ENCODE measurements at places on chromosomes 2 and 18.

DNA sequence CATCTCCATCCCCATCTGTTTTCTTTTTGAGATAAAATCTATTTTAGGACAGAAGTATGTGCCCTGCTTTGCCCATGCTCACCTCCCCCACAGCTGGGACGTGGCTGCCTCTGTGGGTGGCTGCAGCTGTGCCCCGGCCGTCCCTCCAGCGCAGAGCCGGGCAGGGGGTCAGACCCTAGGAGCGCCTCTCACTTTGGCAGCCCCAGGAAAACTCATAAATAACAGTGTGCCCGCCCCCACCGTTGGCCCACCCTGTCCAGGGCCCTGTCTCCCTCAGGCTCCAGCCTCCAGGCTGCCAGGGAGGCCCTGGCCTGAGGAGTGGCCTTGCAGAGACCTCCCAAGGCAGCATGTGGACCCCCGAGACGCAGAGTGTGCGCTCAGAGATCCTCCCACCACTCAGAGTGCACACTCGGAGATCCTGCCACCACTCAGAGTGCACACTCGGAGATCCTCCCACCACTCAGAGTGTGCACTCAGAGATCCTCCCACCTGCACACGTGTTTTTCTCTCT lies 178.1 kb downstream of the TWIST2 start:
- no peak for DNase-seq

- DNase-seq: no peak
Observed at GRCh38 chr2:43542285-43542933, 53.4 kb downstream of the THADA start.

GRCh38 chr18:9865764-9866490 lies 19.8 kb upstream of the TXNDC2 start:
- DNase-seq: no peak

DNA sequence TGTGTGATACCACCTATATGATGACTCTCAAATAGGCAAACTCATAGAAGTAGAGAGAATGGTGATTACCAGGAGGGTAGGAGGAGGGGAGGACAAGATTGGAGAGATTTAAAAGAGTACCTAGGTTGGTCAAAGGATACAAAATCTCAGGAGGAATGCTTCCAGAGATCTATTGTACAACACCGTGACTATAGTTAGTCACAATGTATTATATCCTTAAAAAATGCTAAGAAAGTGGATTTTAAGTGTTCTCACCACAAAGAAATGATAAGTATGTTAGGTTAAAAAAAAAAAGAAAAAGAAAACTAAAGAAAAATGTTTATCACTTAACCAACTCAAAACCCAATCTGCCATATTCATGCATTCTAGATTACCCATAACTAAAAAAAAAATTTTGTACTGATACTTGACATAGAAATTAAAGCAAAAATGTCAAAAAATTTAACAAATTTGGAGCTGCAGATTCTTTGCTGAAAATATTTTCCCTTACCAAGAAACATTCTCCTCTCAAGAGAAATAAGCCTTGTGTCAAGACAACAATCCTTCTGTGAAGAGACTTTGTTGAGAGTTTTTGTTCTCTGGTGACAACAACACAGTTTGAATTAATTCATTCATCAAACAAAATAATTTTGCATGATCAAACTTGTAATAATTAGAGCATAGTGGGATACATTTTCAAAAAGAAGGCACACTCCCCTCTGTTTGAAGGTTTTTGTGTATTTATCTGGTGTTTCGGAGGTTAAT lies 213.1 kb downstream of the DNER start:
- no peak for DNase-seq

GRCh38 chr2:240795454-240795853 lies 24.6 kb downstream of the KIF1A start:
- DNase-seq: no peak

- DNase-seq: no peak
Observed at GRCh38 chr2:595831-596592, 81.2 kb downstream of the TMEM18 start.

DNA sequence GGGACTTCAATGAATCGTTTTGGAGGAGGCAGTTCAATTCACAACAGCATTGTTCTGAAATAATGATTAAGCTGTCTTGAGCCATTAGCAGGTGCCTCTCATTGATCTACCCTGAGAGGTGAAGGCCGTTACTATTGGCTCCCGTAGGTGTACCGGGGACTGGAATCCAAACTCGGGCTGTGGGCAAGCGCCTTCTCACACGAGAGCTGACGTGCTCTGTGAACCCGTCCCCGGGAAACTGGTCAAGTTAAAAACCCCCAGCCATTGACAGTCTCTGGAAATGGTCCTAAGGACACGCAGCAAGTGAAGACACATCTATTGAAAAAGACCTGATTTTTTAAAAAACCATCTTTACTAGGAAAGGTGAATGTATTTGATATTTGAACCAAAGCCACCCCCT lies 8.1 kb upstream of the NFATC1 start:
- no peak for DNase-seq

DNA sequence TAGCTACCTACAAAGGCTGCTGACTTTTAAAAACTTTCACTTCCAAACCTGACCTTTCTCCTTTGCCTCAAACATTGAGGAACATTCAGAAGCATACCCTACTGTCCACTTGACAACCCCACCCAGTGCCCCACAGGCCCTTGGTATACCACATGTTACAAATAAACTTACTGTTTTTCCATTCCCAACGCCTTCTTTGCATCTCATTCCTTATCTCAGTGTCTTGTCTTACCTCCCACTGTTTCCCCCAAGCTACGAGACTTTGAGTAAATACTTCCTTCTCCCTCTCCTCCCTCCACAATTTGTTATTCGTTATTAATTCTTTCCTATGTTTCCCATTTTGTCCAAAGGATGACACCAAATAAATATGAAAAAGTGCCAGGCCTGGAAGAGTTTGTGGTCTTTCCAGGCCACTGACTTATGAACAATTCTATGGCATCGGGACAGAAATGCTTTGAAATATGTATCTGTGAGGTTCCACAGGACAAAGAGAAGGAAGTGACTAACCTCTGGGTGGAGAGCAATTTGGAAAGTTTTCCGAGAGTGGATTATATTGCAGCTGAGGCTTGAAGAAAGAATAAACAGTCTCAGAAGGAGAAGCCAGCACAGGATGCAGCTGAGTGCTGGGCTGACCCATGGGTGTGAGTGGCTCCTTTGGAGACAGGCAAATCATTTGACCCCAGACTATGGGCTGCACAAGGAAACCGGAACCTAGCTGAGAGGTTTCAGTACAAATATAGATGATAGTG lies 409.0 kb downstream of the LPIN1 start:
- no peak for DNase-seq

DNA sequence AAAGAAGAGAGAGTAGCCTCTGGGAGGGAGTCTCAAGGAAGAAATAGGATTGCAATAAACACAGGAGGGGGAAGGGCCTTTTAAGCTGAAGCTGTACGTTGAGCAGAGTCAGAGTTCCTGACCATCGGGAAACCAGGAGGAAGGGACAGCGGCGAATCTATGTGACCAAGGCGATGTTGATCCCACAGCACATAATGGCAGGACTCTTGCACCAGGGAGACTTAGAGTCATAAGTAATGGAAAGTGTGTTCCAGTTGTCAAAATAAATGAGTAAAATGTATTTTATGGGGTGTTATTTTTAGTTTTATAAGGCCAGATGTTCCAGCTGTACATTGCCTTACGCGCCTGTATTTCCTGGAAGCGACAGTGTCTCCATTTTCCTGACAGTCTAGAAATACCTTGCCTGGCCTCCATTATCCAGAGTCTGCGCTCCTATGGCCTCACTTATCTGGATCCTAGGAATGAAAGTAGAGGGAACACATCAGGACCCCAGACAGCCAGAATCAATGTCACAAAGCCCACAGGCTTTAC lies 152.8 kb upstream of the COPS8 start:
- no peak for DNase-seq

DNA sequence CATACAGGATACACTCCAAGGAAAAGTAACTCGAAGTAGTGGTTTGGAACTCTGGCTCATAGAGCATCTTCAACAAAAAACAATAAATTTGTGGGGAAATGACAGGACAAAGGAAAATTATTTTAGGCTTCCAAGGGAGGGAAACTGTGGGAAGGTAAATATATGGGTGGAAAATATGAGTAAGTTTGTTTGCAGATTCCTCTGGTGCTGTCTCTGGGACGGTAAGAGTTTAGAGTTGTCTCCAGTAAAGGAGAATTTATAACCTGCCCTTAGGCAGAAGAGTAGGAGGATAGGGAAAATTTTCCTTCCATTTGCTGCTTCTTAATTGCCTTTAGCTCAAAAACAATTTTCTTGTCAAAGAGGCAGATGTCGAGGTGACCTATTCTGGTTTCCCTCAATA lies 19.3 kb downstream of the HNMT start:
- no peak for DNase-seq

- no peak for DNase-seq
Observed at GRCh38 chr2:196502386-196502785, 137.1 kb upstream of the CCDC150 start.

DNA sequence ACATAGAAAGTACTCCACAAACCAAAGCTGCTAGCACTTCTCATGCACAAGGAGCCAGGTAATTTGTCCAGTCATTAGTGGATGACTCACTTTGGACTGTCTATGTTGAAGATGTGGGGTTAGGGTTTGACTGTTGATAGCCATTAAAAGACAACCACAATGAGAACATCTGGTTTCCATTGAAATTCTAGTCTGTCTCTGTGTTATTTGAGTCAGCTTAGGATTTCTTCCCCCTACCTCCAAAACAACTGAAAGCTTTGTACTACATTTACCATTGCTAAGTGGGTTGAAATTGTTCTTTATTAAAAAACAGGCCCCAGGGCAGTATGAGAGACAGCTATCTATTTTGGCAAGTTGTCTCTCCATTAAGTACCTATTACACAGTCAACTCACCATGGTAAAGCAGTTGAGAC lies 50.2 kb upstream of the ANKRD44 start:
- no peak for DNase-seq

GRCh38 chr2:240387669-240388358 lies 47.6 kb upstream of the GPC1 start:
- no peak for DNase-seq

GRCh38 chr2:206198677-206199076 lies 39.0 kb downstream of the EEF1B2 start:
- DNase-seq: no peak

DNA sequence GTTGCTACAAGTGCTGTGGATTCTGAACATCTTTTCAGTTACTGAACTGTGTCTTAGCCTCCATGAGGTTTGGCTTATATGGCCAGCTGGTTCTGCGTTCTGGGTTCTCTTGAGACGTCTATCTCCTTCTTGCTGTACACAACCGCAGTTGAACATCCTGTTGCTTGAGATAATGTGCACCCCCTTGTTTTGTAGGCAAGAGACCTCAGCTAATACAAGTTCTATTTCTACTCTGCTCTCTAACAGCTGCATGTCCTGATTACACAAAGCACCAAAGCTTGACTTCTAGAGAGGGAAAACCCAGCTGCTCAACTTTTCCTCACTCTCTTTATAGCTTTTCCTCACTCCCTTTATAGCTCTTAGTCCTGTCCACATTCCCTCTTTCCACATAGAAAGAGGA lies 176.0 kb downstream of the LTBP1 start:
- DNase-seq: no peak

GRCh38 chr2:11813951-11814350 lies 67.5 kb downstream of the LPIN1 start:
- DNase-seq: no peak

GRCh38 chr2:238785528-238785860 lies 62.4 kb upstream of the TWIST2 start:
- DNase-seq: no peak

GRCh38 chr2:147718831-147719230 lies 126.0 kb upstream of the ACVR2A start:
- no peak for DNase-seq

DNA sequence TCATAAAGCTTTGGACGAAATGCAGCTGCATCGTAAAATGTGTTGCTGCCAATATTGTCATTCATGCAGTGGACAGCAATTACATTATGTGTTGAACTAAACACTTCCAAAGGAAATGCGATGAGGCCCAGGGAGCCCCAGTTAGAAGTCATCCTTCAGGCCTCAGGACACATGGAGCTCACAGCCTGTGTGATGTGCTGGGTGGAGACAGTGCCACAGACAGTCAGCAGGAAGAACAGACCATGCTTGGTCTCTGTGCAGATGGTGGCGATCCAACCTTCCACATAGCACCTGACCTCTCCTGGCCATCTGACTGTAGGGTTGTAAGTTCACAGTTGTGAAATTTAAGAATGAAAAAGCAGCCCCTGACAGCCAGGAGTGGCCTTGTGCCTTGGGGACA lies 118.3 kb upstream of the ALKAL2 start:
- DNase-seq: no peak

DNA sequence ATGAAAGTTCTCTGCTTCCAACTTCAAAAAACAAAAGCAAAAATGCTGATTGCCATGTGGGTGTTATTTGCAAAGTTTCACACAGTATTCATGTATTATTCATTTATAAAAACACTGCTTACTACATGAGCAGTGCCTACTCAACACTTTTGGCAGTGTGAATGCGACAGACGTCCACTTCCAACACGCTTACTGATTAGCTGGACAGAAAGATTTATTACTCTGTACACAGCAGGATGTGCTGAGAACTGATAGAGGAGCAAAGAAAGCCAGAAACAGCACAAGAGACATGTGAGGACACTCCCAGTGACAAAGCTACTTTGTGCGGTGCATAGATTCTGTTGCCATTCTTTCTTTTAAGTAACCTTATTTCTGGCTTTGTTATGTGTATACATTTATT lies 258.8 kb downstream of the DLGAP1 start:
- no peak for DNase-seq

- DNase-seq: no peak
Observed at GRCh38 chr2:71804281-71804751, 343.3 kb downstream of the CYP26B1 start.

GRCh38 chr2:28972778-28973335 lies 8.2 kb upstream of the TOGARAM2 start:
- DNase-seq: no peak

DNA sequence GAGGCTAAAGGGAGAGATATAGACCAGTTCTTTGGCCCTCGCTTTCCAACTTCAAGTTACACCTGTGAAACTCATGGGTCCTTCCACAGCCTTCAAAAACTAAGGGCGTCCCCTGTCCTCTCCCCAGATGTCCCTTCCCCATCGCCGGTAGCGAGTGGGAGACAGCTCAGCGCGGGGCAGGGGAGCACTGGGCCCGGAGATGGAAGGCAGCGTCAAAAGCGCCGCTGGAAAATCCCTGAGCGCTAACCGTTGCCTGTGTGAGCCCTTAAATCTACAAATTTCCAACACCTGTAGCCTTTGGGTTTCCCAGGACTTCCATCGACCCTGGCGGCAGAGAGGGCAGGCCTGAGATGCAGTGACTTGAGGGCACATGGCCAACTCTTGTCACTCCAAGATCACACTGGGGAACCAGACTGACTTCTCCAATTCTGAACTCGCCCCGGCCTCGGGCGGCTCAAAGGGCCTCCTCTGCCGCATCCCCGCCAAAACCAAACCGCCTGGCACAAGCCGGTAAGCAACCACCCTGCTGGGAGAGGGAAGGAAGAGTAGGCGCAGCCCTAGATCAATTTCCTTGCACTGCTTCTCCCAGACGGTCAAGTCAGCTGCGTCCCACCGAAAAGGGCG lies 879 bp upstream of the EPAS1 start:
- DNase-seq: no peak

GRCh38 chr2:239506101-239506857 lies 105.5 kb upstream of the HDAC4 start:
- DNase-seq: no peak

GRCh38 chr18:26657631-26658581 lies 109.6 kb upstream of the KCTD1 start:
- no peak for DNase-seq

GRCh38 chr2:98732430-98733051 lies 1.6 kb upstream of the MGAT4A start:
- no peak for DNase-seq

- DNase-seq: no peak
Observed at GRCh38 chr2:98448441-98449145, 3.9 kb downstream of the INPP4A start.

Data from NCI-H1436 (cell line).